ENCODE measurements at places on chromosomes 3 and 15. TPM values are rescaled to one million over a fixed set of nuclear protein-coding genes. Genes with fewer than 3 reads are reported as not detected.
A peak's percentile ranks its signal among the peaks of the same experiment; 100 is the strongest.

- H3K27me3 ChIP-seq = no peaks in the 10 kb centered on the region
- no peak overlapping the region for H3K4me3 ChIP-seq
- H3K4me1 ChIP-seq = no peaks in the 10 kb centered on the region
Observed at GRCh38 chr15:89732451-89733172, 18.4 kb downstream of the MESP1 start.

The CILP gene
- total RNA-seq = 0.44 TPM

The STXBP5L gene
- total RNA-seq = not detected

- H3K27ac ChIP-seq = peak overlapping the region; percentile 95
- peaks cover 23% of the 10 kb centered on the region for H3K36me3 ChIP-seq
- DNase-seq = peak; percentile 24
- H3K4me3 ChIP-seq = peak overlapping the region; percentile 73
- H3K4me1 ChIP-seq = peaks cover 22% of the 10 kb centered on the region
- no peaks in the 10 kb centered on the region for H3K27me3 ChIP-seq
Observed at GRCh38 chr3:15097891-15098290, 1.1 kb downstream of the RBSN start.

GRCh38 chr3:156455839-156456238 lies 99.1 kb downstream of the SSR3 start:
- no peaks in the 10 kb centered on the region for H3K4me1 ChIP-seq
- DNase-seq = no peak
- H3K27ac ChIP-seq = no peak overlapping the region
- H3K36me3 ChIP-seq = no peaks in the 10 kb centered on the region

DNA sequence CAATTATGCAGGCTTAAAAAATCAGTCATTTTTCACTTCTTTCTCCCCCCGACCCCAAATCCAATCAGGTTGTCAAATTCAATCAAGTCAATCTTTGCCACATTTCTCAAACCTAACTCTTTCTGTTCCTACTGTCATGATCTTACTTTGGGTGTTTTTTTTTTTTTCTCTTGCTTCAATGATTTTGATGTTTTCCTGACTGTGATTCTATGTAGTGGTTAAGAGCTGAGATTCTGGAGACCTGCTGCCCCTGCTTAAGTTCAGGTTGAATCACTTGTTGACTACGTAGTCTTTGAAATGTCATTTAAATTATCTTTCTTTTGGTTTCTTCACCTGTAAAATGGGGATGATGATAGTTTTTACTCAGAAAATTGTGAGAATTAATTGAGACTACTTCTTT lies 117.5 kb downstream of the TPRG1 start:
- DNase-seq = no peak
- no peaks in the 10 kb centered on the region for H3K36me3 ChIP-seq
- no peak overlapping the region for H3K4me3 ChIP-seq
- no peaks in the 10 kb centered on the region for H3K27me3 ChIP-seq
- H3K4me1 ChIP-seq = peaks cover 28% of the 10 kb centered on the region

The TGM5 gene
- not detected for total RNA-seq

The SPINK8 gene
- total RNA-seq = not detected

The NLGN1 gene
- total RNA-seq = not detected

The IQCF5 gene
- not detected for total RNA-seq

DNA sequence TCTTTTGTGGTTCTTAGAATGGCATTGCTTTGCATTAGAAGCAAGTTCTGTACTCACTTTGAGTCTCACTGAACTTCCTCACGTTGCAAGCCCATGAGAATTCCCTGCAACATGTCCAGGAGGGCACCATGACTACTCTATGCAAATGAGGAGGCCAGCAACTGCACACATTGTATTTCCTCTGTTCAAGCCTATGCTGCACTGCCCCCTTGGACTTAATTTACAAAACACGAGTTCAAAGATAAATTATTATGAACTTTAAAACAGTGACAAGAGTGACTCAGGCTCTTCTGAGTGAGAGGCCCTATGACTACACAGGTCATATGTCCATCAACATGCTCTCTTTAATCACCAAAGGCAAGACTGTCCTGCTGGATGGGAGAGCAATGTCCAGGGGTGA lies 484.2 kb upstream of the ATP11B start:
- no peaks in the 10 kb centered on the region for H3K4me1 ChIP-seq
- H3K27me3 ChIP-seq = no peaks in the 10 kb centered on the region
- no peak for DNase-seq
- H3K36me3 ChIP-seq = no peaks in the 10 kb centered on the region

- no peak for DNase-seq
- no peak overlapping the region for H3K4me3 ChIP-seq
- no peaks in the 10 kb centered on the region for H3K27me3 ChIP-seq
- peaks cover 7% of the 10 kb centered on the region for H3K4me1 ChIP-seq
- no peaks in the 10 kb centered on the region for H3K36me3 ChIP-seq
- no peak overlapping the region for H3K27ac ChIP-seq
Observed at GRCh38 chr15:98859149-98859548, 148.4 kb downstream of the PGPEP1L start.

The CCDC54 gene
- total RNA-seq = not detected

The FAM81A gene
- not detected for total RNA-seq

GRCh38 chr15:68507447-68507846 lies 71.3 kb upstream of the CORO2B start:
- no peak overlapping the region for H3K4me3 ChIP-seq
- no peak overlapping the region for H3K27ac ChIP-seq
- H3K4me1 ChIP-seq = no peaks in the 10 kb centered on the region
- DNase-seq = no peak
- H3K27me3 ChIP-seq = no peaks in the 10 kb centered on the region

- no peak overlapping the region for H3K4me3 ChIP-seq
- no peak overlapping the region for H3K27ac ChIP-seq
- no peak for DNase-seq
- no peaks in the 10 kb centered on the region for H3K36me3 ChIP-seq
- H3K27me3 ChIP-seq = no peaks in the 10 kb centered on the region
Observed at GRCh38 chr15:60118146-60118545, 114.0 kb downstream of the FOXB1 start.

The SENP7 gene
- total RNA-seq = 69.8 TPM

- no peak overlapping the region for H3K4me3 ChIP-seq
- H3K36me3 ChIP-seq = no peaks in the 10 kb centered on the region
- H3K27me3 ChIP-seq = no peaks in the 10 kb centered on the region
Observed at GRCh38 chr3:114877378-114878113, 269.5 kb downstream of the ZBTB20 start.

DNA sequence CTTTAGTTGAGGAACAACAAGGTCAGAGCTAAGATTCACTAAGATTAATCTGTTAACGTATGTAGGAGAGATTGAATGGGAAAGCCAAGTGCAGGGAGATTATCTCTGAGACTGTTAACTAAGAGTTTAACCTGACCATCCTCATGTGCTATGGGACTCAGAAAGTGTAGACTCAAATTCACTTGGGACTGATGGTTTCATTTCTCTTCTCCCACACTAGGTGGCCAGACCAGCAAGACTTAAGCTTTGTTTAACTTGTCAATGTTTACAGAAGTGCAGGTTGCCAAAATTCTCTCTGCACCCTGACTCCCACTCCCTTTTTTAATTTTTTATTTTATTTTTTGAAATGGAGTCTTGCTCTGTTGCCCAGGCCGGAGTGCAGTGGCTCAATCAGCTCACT lies 6.3 kb upstream of the HEXA start:
- H3K27me3 ChIP-seq = no peaks in the 10 kb centered on the region
- no peak overlapping the region for H3K27ac ChIP-seq
- H3K36me3 ChIP-seq = no peaks in the 10 kb centered on the region
- H3K4me1 ChIP-seq = peaks cover 5% of the 10 kb centered on the region
- DNase-seq = no peak
- H3K4me3 ChIP-seq = no peak overlapping the region
